ENCODE measurements at places on chromosomes 4 and X.

DNA sequence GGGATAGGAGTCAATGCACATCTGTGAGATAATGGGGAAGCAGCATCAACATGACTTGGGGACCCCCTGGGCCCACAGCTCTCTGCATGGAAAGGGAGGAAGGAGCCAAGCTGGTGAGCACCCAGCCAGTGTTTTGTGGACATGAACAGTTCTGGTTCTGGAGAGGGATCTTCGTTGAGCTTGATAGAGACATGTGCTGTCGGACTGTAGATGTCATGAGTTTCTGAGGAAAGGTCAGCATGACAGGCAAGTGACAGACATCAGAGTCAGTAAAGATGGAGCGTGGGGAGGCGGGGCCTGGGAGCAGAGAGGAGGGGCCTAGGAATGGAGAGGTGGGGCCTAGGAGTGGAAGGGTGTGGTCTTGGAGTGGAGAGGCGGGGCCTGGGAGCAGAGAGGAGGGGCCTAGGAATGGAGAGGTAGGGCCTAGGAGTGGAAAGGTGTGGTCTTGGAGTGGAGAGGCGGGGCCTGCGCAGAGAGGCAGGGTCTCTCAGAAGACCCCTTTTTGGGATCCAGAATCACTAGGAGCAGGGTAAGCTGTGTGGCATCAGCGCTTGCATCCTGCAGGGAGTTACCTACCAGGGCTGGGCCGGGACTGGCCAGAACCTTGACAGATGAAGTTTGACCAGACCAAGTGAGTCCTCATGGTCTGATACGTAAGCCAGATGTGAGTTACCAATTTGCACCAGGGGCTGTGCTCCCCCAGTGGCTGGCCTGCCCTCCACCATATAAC lies 33.7 kb downstream of the PIGG start:
- DNase-seq = no peak

DNA sequence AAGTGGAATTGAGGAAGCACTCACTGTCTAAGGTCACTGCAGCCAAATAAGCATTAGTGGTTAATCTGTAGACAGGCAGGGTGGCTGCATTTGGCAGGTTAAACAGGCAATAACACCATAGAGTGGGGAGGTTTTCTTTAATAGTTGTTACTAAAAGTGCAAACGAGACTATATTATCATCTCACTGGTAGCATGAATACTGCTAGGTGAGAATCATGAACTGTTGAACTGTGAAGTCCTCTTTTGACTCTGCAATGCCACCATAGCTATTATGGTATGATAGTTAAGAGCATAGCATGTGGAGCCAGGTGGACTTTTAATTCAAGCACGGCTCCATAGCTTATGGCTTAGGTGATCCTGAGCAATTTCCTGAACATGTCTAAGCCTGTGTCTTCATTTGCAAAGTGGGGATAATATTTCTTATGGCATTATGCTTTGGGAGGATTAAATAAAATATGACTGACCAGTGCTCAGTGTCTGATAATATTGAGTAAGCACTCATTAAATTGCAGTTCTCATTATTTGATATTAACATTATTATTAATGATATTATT lies 235.6 kb upstream of the HHIP start:
- no peak for DNase-seq

DNA sequence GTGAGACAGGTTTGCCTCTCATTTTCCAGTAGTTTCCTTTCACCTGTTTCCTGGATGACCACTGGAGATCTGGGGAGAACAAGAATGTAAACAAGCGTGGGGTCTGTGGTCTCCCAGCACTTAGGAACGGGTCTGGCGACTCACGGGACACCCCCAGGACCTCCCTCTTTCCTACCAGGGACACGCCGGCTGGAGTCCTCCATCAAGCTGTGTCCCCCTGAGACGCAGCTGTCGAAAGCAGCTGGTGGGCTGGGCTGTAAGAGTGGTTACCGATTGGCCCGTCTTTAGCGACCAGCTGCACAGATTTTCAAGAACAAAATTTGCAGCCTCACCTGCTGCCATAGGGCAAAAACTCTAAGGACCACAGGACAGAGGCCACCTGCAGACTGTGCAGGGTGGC lies 11.9 kb downstream of the LRPAP1 start:
- DNase-seq = no peak

DNA sequence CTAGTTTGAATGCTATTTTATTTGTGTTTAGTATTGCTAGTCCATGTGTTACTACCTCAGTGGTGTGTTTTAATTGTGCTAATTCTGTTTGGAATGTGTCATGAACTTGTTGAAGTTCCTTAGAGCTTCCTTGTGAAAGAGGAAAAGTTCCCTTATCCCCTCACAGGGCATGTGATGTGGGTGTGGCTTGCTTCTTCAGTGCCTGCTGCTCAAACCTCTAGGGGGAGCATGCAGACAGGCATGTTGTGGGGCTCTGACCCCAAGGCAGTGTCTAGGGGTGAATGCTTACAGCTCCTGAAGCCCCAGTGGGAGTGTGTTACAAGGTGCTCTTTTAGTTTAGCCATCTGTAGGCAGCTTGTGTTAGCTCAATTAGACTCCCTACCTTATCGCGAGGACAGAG lies 86.5 kb downstream of the MAGED4 start:
- DNase-seq = peak; percentile 5

- peak; percentile 57 for DNase-seq
Observed at GRCh38 chr4:144787365-144788258, 141.7 kb downstream of the HHIP start.

GRCh38 chr4:124212815-124213630 lies 499.5 kb downstream of the ANKRD50 start:
- DNase-seq = no peak

GRCh38 chr4:152973629-152974467 lies 37.7 kb downstream of the FHDC1 start:
- DNase-seq = no peak

GRCh38 chrX:15903186-15903681 lies 48.6 kb upstream of the AP1S2 start:
- no peak for DNase-seq

DNA sequence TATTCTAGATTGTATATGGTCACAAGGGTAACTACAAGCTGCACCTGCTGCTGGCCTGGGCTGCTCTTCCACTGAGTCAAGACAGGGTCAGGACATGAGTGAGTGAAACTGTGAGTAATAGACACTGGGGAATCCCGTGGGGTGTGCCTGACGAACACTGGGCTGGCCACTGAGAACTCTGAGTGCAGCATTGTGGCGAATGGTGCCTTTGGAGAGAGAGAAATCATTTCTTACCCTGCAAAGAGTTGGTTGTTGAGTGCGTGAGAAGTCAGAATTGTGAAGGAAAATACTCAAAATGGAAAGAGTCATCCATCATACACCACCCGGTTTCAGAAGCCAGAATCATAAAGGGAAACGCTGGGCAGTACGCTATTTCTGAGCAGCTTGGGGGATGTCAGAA lies 43.1 kb upstream of the LSM6 start:
- DNase-seq = no peak
